ENCODE measurements at places on chromosomes 16 and 17.

GRCh38 chr17:44792276-44792675 lies 33.5 kb downstream of the ADAM11 start:
- no peak for ATAC-seq

GRCh38 chr16:48555155-48555554 lies 54.8 kb downstream of the N4BP1 start:
- ATAC-seq, result no peak

GRCh38 chr17:182050-182751 lies 751 bp upstream of the DOC2B start:
- ATAC-seq, result no peak

DNA sequence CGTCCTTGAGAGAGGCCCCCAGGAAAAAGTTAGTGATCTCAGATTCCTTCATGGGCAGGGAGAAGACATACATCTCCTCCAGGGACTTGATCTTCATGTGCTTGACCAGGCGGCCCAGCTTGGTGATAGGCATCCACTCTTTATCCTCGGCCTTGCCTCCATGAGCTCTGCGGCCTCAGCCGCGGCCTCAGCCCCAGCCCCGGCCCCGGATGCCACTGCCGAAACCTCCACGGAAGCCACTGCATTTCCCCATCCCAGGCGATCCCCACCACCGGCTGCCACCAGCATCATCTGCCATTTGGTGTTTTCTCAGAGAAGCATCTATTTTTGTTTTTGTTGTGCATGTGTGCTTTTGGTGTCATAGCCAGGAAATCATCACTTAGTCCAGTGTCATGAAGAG lies 16.7 kb upstream of the DHRS11 start:
- no peak for ATAC-seq

DNA sequence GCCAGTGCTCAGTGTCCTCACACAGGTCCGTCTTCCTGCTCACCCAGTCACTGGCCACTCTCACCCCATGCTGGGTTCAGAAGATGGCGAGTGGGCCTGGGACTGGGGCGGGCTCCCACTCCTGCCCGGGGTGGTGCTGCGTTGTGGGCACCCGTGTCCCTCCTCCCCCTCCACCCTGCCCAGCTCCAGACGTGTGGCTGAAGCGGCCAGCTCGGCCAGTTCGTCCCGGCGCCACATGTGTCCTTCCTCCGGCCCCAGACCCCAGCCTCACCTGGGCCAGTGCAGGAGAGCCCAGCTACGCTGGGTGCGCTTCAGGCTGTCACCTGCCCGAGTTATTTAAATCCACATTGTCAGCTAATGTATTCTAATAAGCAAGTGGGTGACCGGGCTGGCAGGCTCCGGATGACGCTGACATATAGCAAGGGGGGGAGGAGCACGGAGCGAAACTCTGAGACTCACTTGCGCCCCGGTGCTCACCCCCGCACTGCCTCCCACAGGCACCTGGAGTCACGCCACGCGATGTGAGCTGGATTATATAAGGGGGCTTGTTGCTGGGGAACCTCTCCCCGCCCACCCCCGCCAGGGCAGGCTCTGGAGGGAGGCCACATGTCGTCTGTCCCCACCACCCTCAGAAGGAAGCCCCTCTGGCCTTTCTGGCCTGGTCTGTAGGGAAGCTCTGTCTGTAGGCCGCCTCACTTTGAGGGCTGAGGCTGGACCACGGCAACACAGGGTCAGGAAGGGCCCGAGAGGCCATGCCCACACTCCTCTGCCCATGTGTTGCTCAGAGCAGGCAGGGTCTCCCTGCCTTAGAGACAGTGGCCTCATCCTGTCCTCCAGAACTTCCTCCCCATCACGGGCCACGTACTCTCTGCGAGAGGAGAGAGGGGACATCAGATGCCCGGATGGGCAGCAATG lies 7.1 kb upstream of the BAIAP2 start:
- ATAC-seq, result no peak

DNA sequence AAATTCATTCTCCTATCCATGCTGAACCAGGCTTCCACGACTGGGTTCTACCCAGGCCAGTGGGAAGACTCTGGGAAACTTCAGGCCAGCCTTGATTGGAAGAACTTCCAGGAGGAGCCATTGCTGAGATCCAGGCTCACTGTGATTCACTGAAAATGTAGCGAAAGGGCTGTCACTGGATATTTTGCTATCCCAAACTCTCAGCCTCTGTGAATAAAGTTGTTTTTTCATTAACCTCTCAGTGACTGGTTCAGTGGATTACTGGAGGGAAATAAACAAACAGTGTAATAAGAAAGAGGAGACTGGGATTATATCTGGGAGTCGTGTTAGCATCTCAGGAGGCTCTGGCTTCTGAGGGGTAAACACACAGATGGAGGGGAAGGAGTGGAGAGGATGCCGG lies 3.1 kb downstream of the FOXL1 start:
- no peak for ATAC-seq

DNA sequence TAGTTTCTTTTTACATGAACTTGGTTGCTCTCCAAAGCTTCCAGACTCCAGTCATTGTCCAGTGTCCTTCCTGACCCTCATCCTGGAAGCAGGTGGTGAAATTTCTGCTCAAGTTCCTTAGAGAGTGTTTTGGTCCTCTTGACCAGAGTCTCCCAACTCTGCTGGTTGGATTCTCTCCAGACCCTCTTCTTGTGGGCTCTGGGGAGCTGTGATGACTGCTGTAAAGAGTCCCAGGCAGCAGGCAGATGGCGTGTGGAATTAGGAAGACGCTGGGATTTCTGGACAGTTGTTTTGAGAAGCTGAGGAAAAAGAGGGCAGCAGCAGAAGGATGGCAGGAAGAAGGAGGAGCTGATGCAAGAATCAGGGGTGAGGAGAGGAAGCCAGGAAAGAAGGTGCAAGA lies 1.6 kb upstream of the SEZ6 start:
- ATAC-seq, result no peak

- ATAC-seq, result no peak
Observed at GRCh38 chr17:19273731-19274130, 36.6 kb downstream of the EPN2 start.

DNA sequence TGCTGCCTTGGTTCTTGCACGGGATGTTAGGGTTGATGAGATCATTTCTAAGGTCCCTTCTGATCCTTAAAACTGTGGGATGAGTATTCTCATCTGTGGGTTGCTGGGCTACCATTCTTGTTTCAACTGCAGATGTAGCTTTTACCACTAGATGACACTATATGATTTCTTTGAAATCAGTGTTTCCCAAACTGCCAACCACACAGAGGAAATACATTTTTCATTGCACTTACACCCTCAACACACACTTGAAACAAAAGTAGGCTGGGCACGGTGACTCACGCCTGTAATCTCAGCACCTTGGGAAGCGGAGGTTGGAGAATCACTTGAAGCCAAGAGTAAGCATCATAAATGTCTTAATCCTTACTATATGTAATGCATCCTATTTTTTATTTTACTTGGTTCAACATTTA lies 15.3 kb downstream of the LCMT1 start:
- no peak for ATAC-seq

- ATAC-seq, result no peak
Observed at GRCh38 chr17:63316100-63316499, 130.0 kb downstream of the CYB561 start.

DNA sequence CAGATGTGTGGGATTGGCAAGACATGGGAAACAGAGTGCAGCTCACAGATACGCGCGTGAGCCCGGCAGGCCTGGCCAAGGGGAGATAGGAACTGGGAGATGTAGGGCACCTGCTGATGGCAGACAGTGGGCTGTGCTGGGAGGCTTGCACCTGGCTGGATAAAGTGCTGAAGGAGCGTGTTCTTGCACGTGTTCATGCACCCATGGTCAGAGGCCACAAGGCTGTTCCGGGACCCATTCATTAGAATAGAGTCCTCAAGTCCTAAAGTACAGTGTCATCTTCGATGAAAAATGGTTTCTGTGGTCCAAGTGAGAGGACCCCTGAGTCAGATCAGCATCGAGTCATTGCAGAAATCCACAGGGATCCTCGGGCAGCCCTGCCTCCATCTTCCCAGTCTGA lies 236.4 kb downstream of the CCDC182 start:
- no peak for ATAC-seq

GRCh38 chr16:16909126-16909525 lies 530.2 kb downstream of the NPIPA7 start:
- ATAC-seq, result no peak

GRCh38 chr17:62664336-62665120 lies 37.1 kb downstream of the MRC2 start:
- ATAC-seq, result no peak

DNA sequence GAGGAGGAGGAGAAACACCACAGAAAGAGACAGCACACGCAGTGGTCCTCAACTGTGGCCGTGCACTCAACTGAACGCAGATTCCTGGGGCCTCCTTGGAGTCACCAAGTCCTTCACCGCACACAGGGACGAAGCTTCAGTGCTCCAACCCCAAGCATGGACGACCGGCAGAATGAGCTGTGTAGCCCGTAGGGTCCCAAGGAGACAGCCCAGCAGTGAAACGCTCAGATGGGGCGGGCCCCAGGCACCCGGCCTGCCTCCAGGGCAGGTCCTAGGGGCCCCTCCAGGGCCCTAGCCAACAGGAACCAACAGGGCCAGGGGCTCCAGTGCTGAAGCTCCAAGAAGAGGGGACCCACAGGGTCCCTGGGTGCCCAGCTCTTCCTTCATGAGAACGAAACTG lies 13.2 kb downstream of the RAB40B start:
- no peak for ATAC-seq
